ENCODE measurements at places on chromosomes 7 and 10.

- no peak for DNase-seq
Observed at GRCh38 chr7:70837589-70837988, 294.4 kb upstream of the GALNT17 start.

DNA sequence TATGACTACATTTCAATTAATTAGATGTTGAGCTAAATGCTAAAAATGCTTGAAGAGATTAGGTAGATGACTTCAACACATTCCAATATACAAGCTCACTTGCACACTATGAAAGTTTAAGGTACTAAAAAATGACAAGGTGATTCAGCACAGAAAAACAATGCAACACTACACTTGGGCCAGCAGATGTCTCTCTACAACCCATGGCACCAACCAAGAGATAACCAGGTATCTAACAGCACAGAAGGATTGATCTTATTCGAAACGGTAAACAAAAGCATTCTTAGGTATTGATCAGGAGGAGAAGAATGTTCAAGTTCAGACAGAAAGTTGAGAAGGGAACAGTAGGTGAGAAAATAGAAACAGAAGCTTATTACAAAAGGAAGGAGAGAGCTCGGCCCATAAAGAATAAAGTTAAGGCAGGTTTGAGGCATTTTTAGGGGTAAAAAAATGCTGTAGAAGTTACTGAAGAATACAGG, 248.2 kb upstream of the KLF14 start:
- peak; percentile 81 for DNase-seq

DNA sequence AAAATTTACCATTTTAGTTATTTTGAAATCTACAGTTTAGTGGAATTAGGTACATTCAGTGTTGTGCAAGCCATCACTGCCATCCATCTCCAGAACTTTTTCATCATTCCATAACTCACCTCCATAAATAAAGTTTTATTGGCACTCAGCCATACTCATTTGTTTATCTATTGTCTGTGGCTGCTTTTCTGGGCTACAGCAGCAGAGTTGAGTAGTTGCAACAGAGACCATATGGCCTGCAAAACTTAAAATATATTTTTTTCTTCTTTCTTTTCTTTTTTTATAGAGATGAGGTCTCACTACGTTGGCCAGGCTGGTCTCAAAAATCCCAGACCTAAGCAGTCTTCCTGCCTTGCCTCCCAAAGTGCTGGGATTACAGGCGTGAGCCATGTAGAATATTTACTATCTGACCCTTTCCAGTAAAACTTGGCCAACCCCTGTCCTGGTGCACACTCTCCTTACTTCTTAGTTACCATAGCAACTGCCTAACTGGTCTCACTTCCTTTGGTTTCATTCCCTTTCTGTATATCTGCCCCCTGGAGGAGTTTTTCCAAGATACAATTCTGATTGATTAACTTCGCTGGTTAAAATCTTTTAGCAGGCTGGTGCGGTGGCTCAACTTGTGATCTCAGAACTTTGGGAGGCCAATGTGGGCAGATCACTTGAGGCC, 133.2 kb downstream of the CUX1 start:
- no peak for DNase-seq

DNA sequence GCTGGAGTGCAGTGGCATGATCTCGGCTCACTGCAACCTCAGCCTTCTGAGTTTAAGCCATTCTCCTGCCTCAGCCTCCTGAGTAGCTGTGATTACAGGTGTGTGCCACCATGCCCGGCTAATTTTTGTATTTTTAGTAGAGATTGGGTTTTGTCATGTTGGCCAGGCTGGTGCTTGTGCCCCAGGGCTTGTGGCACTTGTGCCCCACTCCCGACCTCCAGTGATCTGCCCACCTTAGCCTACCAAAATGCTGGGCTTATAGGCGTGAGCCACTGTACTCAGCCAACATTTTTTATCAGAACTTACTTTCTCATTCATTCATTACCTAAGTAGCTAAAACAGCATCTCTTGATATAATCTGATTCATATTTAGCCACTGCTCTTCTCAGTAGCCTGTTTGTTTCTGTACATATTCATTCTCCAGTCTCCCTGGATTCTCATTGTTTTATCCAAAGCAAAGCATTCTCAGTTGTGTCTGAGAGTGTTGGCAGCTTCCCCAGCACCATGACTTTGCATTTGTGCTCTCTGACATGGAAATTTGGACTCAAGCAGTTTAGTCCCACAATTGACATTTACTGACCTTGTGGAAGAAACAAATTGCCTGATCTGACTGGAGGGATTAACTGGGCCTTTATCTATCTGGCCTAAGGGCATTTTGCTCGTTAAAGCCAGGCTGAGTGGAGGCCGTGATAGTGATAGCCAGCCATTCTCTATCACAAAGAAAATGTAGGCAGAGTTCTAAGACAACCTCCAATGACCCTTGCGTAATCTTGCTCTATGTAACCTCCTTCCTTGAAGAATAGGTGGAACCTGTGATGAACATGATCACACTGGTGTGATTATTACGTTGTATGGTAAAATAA, 44.9 kb downstream of the AKR1B15 start:
- no peak for DNase-seq

GRCh38 chr7:69318794-69319193, 279.5 kb upstream of the AUTS2 start:
- no peak for DNase-seq

- DNase-seq = no peak
Observed at GRCh38 chr7:134879815-134880475, 100.5 kb downstream of the CALD1 start.

- DNase-seq = no peak
Observed at GRCh38 chr10:26520575-26520974, 82.4 kb downstream of the APBB1IP start.

DNA sequence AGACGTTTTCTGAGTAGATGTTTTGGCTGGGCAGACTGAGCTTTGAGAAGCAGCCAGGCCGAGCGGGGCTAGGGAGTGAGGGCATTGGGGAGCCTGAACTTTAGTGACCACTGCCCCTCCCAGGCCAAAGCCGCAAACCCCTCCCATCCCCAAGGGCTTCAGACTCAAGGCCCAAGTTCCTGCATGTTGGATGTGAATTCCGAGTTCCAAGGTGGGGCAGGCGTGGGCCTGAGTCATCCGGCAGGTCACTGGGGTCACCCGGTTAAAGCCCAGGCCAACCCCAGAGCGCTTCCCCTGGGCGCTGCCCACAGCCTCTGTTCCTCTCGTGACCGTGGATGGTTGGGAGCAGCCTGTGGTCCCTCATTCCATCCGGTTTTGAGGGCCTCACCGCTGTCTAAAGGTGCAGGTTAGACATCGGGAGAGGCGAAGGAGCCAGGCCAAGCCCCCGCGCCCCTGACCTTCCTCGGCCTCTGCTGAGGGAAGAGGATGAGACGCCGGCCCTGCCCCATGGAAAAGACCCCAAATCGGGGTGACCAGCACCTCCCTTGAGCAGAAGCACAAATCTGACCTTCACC, 6.9 kb upstream of the PDGFA start:
- no peak for DNase-seq

- DNase-seq = no peak
Observed at GRCh38 chr10:131650169-131650705, 250.6 kb upstream of the PPP2R2D start.

- no peak for DNase-seq
Observed at GRCh38 chr7:22417349-22417748, 60.4 kb upstream of the RAPGEF5 start.

- no peak for DNase-seq
Observed at GRCh38 chr7:22791204-22792158, 31.2 kb downstream of the TOMM7 start.

DNA sequence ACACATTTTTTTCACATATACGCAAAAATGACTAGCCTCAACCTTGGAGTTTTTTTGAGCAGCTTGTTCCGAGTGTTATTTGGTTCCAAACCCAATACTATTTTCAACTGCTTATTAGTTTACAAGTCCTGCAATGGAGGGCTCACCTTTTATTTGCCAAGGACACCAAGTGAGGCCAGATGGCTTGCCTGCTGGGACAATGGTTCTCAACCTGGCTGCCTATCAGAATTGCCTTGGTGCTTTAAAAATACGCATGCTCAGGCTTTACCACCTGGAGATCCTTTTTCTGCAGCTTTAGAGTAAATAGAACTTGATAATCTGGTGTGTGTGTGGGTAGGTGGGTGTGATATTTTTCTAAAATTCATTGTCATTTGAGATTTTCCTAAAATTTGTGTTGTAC, 276.8 kb downstream of the MTERF1 start:
- no peak for DNase-seq

- DNase-seq = no peak
Observed at GRCh38 chr7:155950898-155951553, 138.8 kb upstream of the SHH start.

DNA sequence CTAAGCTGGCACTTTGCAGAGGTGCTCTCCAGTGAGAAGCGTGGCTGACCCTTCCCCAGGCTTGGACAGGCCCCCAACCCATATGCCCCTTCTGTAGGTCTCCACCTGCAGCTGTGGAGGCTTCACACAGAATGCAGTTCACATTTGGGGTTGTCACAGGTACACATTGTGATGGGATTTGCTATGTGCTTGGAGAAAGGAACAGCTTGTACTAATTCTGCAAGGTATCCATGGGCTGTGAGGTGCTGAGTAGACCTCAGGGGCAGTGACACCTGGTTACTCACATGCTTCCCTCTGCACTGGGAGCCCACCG, 188.9 kb downstream of the CXCL12 start:
- DNase-seq = no peak

GRCh38 chr10:8389630-8390029, 335.1 kb downstream of the GATA3 start:
- no peak for DNase-seq

DNA sequence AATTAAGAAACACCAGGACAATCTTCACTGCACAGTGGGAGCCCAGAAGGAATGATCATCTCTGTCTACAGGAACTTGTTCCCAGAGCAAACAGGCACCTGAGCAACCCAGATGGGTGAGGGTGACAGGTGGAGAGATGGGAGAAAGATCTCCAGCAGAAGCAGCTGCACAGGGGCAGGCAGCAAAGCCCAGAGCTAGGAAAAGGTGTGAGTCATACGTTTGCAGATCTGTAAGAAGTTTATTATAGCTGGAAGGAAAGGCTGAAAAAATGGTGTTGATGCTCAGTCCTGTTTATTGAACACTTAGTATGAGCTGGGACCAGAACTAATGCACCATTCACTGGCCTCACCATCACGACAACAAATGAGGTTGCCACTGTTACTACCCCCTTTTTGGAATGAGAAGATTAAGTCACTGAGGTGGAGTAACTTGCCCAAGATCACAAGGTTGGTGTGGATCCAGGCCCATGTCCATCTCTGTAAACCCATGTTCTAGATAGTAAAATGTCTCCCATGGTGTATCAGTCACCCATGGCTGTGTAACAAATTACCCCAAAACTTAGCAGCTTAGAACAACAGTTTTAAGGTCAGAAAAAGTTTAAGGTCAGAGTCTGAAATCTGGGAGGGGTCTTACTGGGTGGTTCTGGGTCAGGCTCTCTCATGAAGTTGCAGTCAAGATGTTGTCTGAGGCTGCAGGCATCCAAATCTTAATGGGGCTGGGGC, 506.9 kb downstream of the RPS24 start:
- no peak for DNase-seq

DNA sequence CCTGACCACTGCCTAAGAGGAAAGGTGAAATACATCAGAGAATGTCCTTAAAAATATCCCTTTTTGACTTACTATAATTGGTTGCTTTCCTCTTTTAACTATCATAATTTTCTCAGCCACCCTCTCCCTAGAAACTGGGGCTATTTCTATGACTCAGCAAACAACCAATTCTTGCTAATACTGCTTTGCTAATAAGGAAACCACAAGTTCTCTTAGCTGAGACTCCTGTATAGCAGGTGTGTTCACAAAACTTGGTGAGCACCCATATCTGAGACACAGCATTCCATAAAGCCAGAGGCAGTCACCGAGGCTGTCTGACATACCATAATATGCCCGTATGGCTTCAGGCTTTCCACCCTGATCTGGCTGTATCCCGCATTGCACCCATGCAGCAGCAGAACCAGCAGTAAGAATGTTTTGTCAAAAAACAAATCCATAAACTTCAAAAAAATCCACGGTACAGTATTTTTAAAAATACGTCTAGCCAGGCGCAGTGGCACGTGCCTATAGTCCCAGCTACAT, 191.7 kb upstream of the C7orf33 start:
- no peak for DNase-seq

DNA sequence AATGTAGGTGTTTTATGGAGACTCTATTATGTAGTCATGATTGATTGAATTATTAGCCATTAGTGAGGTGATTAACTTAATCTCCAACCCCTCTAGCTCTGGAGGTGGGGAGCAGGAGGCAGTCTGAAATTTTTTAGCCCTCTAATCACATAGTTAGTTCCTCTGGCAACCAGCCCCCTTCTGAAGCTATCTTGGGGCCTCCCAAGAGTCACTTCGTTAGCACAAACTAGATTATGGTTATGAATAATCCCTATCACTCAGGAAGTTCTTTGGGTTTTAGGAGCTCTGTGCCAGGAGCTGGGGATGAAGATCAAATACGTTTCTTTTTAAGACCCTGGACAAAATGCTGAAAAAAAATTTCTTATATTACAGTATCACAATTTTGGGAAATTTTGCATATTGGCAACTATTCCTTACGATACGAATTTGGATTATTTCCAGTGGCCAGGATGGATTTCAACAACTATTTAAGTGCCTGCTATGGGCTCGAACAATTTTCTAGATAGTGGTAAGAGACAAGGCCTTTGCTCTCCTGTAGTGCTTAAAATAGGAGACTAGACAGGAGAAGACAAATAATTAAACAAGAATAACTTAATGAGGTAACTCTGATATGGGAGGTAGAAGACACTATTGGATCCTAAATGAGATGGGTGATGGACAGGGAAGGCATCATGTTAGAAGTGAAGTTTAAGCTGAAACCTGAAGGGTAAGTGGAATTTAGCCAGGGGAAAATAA, 52.9 kb downstream of the BTAF1 start:
- DNase-seq = no peak

All from CD4-positive, alpha-beta T cell treated with Interleukin-4 for 1 hour (primary cell).